ENCODE measurements at places on chromosomes 7 and 10.
A peak's percentile ranks its signal among the peaks of the same experiment; 100 is the strongest.

DNA sequence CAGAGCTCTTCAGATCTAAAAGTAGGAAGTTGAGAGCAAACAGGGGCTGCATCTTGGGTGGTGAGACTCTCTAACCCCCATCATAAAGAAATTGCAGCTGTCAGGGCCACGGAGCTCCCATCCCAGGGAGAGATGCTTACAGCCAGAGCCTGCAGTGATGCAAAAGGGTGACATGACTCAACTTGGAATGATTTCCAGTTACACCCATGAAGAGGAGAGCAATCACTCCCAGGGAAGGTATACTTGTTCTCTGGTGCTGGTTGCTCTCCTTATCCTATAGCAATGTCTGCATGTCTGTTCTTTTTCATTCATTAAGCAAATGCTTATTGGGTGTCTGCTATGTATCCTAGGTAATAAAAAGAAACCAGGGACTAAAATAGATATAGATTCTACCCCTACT is 228.0 kb downstream of the RAB11FIP2 start:
- DNase-seq = no peak

- DNase-seq = no peak
Measured at GRCh38 chr7:112280267-112280666, 73.8 kb downstream of the ZNF277 start.

DNA sequence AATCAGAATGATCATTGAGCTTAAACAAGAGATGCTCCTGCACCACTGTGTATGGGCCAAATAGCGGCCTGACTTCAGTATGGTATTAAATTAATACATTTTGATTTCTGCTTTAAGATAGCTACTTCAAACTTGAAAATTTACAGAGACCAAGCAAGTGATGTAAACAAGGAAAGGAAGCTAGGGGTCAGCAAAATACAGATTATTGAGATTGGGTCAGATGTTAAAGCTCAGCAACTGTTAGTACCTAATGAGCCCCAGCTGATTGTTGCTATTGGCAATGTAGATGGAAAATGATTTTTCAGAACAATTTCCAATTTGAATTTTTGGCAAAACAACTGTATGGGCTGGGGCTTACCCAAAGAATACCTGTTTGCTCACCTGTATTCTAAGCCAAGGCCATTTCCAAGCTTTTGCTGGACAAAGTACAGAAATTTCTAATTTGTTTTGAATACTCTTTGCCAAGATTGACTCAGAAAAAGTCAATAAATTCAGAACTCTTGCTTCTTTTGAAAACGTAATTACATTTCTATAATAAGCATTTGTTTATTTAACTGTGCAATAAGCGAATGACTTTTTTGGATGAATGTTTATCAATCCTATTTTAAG is 23.0 kb upstream of the DLD start:
- no peak for DNase-seq

GRCh38 chr7:34011017-34011695 is 105.8 kb downstream of the BMPER start:
- DNase-seq = no peak

GRCh38 chr10:34522546-34522945 is 292.6 kb downstream of the PARD3 start:
- DNase-seq = no peak

DNA sequence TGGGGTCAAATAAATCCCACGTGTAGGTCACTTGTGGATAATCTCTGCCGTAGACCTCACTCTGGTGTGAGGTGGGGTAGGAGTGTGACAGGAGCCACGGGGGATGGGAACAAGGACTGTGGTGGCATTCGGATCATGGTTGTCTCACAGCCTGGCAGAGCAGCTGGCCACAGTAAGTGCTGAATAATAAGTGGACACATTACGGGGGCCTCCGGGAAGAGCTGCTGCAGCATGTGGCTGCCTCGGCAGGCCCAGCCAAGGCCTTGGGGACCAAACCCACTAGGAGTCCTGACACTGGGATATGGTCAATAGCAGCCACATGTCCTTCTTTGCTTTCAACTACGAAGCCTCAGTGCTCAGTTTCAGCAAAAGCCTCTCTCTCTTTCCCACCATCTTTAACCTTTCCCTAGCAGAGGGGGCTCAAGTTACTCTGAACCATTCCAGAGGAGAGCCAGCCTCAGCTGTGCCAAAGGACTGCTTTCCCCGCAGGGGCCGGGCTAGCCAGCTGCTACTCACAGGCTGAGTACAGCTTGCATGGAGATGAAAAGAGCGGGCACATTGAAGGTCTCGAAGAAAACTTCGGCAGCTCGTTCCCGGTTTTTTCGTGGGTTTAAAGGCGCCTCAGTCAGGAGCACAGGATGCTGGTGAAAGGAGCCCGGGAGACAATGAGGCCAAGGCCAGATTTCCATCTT is 17.3 kb downstream of the ACTR1A start:
- DNase-seq = no peak

- DNase-seq = no peak
Measured at GRCh38 chr7:94452239-94452638, 57.4 kb upstream of the CASD1 start.

- DNase-seq = no peak
Measured at GRCh38 chr7:125355899-125356298, 426.3 kb upstream of the POT1 start.

GRCh38 chr10:36602374-36602773 is 523.0 kb upstream of the ANKRD30A start:
- DNase-seq = peak; percentile 34

DNA sequence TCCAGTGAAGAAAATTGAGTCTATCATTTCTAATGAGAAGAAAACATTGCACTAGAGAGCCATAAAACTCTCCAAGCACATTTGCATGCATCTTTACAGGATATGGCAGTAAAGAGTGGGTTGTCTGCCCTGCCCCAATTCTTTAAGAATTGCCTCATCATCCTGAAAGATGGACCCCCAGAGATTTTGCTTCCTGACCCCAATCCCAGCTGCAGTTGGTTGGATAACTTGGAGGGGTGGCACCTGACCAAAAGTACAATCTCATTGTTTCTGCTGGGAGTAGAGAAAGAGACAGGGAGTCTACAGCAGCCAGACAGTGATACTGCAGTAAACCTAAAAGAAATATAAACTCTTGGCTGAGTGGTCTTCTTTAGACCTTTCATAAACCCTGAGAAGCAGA is 49.1 kb upstream of the ADCY1 start:
- DNase-seq = no peak

- DNase-seq = no peak
Measured at GRCh38 chr7:101186844-101187428, 6.8 kb upstream of the NAT16 start.

GRCh38 chr7:31067491-31067890 is 15.4 kb downstream of the ADCYAP1R1 start:
- DNase-seq = no peak

DNA sequence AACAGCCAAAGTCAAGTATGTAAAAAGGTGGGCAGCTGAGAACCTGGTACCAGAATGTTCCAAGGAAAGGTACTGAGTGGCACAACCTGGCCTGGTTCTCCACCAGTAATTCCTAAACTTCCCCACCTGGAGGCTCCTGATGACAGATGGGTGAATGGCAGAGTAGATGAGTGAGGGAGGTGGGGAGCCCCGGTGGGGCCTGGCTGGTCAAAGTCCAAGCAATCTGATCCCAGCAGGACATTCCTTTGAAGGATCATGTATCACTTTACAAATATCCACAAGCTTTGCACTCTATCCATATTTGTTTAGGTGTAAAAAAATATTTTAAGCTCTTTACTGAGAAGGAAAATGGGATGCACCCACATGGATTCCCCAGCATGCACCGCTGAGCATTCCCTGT is 250.2 kb downstream of the DPP6 start:
- no peak for DNase-seq

- DNase-seq = no peak
Measured at GRCh38 chr7:83691095-83691494, 42.2 kb upstream of the SEMA3E start.

DNA sequence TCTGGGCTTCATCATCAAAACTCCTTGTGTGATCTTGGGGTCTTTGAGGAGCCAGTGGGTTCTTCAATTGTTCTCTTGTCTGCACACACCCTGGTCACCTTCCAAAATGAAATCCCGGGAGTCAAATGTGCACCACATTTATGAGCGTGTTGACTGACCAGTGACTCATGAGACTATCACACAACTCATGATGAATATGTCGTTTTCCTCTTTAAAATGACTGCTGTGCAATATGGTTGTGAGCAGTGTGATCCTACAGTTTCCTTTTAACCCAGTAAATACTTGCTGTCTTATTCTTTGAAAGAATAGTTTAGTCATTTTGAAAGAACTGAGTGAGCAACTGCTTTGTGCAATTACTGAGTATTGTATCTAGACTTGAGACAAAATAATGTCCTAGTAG is 149.2 kb downstream of the DYNC1I1 start:
- DNase-seq = no peak

DNA sequence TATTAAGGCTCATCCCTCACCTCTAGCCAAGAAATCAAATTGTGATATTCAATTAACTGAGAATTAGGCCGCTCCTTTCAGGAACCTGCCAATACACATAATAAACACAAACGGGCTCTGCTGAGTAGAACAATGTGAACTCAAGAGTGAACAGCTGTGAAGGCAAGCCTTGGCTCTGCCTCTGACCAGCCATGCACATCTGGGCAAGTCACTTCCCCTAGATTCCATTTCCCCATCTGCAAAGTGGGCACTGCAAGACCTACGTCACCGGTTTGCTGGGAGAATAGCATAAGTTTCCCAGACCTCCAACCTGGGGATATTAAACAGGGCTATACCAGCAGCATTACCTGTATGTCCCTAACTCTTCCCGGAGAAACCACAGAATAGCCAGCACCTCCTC is 355.2 kb downstream of the TNS3 start:
- DNase-seq = no peak

GRCh38 chr7:80681272-80681885 is 42.9 kb downstream of the CD36 start:
- no peak for DNase-seq

GRCh38 chr10:88623835-88624234 is 37.3 kb downstream of the LIPJ start:
- DNase-seq = no peak

DNA sequence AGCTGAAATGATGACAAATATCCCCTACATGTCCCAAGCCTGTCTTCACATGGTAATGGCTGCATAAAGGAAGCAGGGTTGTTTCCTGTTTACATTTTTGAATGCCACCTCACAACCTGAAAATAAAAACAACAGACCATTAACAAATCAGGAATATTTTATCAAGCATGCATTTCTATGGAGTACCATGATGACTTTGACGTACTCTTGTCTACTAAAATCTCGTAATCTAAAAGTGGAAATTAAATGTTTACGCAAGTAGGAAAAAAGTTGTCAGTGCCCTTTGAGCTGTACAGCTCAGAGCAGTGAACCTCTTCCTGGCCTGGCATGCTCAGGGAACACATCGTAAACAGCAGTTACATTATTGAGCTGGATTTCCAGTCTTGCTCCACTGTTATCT is 194.1 kb downstream of the INHBA start:
- no peak for DNase-seq

- no peak for DNase-seq
Measured at GRCh38 chr7:82605247-82605864, 161.8 kb upstream of the CACNA2D1 start.

DNA sequence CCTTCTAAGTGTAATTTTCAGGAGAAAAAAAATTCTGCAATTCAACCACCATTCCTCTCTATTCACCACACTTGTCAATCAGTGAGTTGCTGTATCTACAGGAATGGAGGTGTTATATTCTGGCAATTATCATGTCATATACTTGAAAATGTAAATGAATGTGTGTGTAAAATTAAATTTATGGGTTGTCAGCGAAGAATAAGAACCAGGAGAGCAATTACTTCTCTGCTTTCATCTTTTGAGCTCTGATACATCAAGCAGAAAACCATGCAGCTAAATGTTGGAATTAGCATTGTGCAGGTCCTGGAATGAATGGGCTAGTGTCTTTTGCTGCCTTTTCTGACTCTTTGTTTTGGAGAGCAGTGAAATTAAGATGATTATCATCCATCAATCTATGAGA is 207.6 kb downstream of the FOXP2 start:
- no peak for DNase-seq

- DNase-seq = no peak
Measured at GRCh38 chr7:13990319-13990983, 985 bp upstream of the ETV1 start.

GRCh38 chr7:44854644-44855364 is 6.9 kb upstream of the H2AZ2 start:
- DNase-seq = no peak
